ENCODE measurements at places on chromosomes 13 and 19.

DNA sequence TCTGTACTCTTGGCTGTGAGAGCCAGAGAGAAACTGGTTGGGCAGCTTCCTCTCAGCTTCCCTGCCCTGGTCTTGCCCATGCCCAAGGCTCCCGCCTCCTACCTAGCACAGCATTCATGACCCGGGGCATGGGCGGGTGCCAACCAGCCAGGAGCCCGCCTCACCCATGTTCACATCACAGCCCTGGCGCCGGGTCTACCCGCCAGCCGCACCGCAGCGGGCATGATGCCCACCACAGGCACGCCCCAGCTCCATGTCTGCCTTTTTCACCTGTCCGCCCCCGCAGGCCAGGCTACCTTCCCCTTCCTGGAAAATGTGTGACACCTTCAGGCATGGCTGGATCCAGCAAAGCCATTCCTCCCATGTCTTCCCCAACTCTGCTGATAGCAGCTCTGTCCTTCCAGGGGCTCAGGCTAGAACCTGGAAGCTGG lies 42.1 kb downstream of the PTPRS start:
- DNase-seq, result peak; percentile 81

DNA sequence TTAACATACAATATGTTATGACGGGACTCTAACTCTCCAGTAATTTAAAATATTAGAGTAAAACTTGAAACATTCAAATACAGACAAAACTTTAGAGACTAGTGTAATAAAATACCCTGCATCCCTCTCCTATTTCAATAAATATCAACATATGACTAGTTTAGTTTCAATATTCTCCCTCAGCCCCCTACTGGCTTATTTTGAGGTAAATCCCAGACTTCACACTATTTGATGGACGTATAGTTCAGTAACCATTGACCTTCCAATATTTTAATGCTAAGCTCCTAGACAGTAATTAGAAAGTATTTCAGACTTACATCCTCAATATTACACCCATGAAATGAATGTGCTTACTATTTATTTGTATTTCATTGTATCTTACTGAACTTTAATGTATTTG lies 180.7 kb upstream of the STARD13 start:
- no peak for DNase-seq

- no peak for DNase-seq
Measured at GRCh38 chr13:91248249-91248648, 99.2 kb upstream of the MIR17HG start.

DNA sequence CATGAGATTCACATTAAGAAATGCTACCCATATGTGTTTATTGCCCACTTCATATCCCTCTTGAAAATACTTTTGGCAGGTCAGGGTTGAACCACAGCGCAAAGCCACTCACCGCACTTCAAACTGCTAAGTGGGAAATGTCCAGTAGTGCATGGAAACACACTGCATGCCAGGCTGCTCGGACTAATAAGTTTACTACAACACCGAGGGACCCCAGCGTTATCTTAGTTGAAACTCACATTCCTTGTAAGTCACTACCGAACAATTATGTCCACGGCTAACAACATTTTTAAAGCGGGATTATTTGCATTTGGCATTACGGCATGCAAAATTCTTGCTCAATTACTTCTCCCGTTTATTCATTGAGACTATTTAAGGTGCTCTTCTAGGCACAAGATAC lies 4.0 kb downstream of the BRD4 start:
- no peak for DNase-seq

DNA sequence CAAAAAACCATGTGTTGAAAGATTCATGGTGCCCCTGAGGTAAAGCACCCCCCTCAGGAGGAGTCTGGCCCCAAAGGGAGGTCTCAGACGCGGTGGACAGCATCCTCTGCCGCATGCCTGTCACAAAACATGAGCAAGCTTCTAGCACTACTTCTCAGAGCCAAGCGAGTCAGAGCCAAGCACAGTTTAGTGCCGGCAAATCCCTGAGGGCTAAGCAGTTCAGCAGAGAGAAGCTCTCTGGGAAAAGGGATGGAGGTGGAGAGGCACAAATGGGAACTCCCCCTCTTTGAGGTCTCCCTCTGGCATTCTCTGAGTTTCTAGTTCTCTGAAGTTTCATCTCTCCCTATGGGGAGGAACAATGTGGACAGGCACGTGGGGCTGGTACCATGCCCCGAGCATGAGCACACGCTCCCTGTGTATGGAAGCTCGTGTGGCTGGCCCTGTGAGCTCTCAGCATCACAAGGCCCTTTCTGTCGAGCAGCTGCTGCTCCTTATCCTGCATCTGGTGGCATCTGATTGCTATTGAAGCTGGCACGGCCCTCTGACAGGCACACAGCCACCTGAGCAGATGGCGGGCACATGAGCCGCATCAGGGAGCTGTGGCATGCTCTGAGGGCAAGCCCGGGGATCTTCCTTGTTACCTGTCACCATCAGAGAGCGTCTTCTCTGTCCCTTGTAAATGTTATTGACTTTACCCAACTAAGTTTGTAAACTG lies 325.1 kb downstream of the SLC7A1 start:
- DNase-seq, result no peak

DNA sequence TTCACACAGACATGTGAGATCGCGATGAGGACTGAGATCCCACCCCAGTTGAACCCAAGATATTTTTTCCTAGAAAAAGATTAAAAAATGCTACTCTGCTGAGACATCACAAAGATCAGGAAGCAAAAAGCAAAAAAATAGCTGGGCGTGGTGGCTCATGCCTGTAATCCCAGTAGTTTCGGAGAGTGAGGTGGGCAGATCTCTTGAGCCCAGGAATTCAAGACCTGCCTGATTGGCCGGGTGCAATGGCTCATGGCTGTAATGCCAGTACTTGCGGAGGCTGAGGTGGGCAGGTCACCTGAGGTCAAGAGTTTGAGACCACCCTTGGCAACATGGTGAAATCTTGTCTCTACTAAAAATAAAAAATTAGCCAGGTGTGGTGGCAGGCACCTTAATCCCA lies 1.1 kb downstream of the FUT3 start:
- no peak for DNase-seq

GRCh38 chr13:30394751-30395191 lies 27.5 kb upstream of the UBE2L5 start:
- no peak for DNase-seq

DNA sequence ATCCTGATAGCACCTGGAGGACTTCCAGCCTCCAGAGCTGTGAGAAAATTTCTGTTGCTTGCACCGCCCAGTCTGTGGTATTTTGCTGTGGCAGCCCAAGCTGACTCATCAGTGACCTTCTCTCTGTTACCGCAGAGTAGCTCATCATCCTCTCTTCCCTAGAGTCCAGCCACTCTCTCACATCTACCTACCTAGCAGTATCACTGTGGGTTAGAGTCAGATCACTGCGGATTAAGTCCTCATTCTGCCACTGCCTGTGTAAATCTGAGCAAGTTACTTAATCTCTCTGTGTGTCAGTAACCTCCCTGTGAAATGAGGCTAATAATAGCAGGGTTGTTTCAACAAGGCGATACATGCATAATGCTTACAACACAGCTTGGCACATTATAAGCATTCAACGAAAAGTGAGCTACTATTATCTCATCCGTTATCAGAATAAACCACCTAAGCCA lies 40.3 kb upstream of the USPL1 start:
- peak; percentile 64 for DNase-seq

GRCh38 chr19:1125601-1126467 lies 22.0 kb downstream of the GPX4 start:
- no peak for DNase-seq

GRCh38 chr13:99307648-99308339 lies 595 bp upstream of the GPR183 start:
- DNase-seq, result peak; percentile 21

DNA sequence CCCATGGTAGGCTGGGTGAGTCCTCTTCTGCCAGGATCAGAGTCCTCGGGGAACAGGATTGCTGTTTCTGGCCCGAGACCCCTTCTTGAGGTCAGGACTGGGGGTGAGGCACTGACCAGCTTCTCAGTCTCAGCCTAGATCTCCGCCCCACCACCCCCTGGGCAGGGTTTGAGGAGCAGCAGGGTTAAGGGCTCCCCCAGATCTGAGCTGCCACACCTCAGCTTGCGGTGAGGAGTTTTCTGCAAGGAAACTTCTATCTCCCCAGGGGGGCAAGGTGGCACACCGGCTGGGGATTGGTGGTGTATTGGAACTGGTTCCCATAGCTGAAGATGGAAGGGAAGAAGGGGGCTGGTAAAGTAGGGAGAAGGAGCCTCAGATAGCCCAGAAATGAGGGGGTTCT lies 19.5 kb downstream of the CHST8 start:
- no peak for DNase-seq

DNA sequence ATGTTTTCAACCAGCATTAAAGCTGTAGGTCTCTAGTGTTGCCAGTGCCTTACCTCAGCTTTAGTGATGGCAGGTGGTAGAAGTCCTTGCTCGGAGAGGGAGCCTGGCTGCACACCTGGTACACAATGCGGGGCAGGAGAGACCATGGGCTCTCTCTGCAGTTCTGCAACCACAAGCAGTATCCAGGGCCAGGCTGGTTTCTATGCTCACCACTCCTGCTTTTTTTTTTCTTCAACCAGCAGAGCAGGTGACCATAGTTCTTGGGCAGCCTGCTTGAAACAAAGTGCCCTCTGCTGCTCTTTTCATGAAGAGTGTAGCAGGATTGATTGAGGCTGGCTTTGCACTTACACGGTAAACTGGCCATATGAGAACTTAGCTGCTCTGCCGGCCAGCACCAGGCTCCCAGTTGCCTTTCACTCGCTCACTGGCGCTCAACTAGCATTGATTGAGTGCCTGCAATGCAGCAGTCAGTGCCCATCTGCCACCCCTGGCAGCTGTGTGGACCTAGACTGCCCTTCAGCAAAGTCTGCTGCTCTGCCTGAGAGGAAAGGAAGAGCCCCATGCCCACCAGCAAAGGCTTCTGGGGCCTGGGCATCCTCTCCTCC lies 4.4 kb upstream of the CHAMP1 start:
- DNase-seq, result no peak

DNA sequence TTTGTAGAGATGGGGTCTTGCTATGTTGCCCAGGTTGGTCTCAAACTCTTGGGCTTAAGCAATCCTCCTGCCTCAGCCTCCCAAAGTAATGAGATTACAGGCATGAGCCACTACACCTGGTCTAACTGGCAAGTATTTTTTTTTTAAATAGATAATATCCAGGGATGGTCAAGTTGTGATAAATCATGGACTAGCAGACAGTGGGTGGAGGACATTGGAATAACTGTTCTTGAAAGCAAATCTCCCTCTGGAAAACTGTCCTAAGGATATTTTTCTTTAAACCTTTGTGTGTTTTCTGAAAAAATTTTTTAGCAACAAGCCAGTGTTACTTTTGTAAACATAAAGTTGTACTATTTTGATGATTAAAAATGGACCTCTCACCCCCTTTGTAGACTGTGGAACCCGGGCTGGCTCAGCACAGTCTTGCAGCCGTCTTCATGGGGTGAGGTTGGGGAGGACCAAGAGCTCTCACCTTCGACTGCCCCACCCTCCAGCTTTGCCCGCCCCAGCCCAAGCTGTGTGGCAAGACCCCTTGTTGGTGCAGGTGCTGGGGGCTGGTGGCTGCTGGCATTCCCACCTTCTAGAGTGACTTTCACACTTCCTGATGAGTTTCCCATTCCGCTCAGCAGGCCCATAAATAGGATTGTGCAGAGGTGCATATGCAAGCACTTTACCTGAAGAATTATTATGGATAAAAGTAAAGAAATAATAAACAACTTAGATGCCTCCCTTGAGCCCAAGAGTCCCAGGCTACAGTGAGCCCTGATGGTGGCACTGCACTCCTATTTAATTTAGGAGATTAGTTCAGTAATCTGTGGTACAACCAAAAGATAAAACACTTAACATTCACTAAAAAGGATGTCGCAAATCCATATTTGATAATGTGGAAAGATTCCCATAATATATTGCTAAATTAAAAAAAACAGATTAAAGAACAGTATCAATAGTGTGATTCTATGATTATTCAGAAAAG lies 107.3 kb downstream of the GADD45B start:
- no peak for DNase-seq

GRCh38 chr13:27408074-27408473 lies 16.3 kb upstream of the GTF3A start:
- no peak for DNase-seq

- no peak for DNase-seq
Measured at GRCh38 chr13:44498969-44499368, 77.2 kb downstream of the TSC22D1 start.

DNA sequence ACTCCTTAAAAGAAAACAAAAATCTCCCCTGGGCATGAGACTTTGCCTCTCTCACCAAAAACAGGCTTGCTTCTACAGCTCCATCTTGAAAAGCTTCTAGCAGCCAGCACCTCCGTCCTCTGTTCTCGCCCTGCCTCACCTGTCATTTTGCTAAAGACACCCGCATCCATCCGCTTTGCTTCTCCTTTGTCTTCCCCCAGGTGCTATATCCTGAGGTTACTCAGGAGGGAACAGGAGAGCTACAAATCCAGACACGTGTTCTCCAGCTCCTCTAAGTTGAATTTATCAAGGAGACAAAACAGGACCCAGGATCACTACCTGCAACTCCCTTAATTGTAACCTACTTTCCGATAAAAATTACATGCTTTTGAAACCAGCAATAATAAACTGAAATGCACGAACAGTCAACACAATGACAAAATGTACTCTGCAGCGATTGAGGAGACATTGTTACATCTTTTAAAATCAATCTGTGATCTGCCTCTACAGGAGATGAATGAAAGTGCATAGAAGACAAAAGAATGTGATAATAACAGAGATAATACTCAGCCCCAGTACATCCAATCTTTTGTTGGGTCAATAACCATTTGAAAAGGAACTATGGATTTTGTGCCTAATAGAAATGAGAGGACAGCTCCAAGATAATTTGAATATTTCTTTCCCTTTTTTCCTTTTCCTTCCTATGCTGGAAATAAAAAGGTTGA lies 221.2 kb downstream of the DCLK1 start:
- DNase-seq, result no peak

GRCh38 chr13:30748717-30749116 lies 13.4 kb downstream of the ALOX5AP start:
- DNase-seq, result no peak

GRCh38 chr13:100584896-100585295 lies 3.7 kb downstream of the GGACT start:
- no peak for DNase-seq

DNA sequence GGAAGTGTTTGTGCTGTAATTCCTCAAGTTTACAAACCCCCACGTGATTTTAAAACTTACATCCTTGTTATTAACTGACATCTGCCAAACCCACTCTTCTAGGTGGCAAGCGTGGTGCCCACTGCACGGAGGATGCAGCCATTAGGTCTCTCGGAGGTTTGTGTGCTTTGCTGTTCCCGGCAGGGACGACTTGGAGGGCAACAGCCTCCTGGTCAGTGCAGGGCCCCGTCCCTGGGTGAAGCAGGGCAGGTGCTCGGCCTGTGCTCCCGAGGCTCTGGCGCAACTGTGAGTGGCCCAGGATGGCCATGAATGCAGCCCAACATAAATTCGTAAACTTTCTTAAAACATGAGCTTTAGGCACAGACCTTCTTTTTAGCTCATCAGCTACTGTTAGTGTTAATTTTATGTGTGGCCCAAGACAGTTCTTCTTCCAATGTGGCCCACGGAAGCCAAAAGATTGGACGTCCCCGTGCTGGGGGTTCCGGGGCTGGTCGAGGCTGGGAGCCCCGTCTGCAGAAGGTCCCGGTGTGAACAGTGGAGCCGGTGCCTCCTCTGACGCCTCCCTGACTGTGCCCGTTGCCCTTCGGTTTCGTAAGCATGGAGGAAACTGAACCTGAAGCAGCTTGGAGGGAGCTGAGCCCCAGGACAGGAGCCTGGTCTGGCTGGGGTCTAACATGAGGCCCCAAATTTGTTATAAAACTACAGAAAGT lies 11.9 kb downstream of the GAS6 start:
- DNase-seq, result no peak

Measured in RWPE1 (cell line).